CD14-positive monocyte (primary cell): ENCODE measurements at places on chromosomes 11 and 22. TPM values are rescaled to one million over a fixed set of nuclear protein-coding genes. Genes with fewer than 3 reads are reported as not detected.

- DNase-seq, result no peak
- H3K4me1 ChIP-seq, result peaks cover 36% of the 10 kb centered on the region
- no peaks in the 10 kb centered on the region for H3K27me3 ChIP-seq
- no peak overlapping the region for H3K4me3 ChIP-seq
- H3K27ac ChIP-seq, result peak overlapping the region; percentile 3
- no peaks in the 10 kb centered on the region for H3K36me3 ChIP-seq
These were observed 5.1 kb downstream of the PHF21A start for GRCh38 chr11:46116007-46116711.

- no peaks in the 10 kb centered on the region for H3K36me3 ChIP-seq
- DNase-seq, result no peak
- H3K27ac ChIP-seq, result no peak overlapping the region
These were observed 19.2 kb downstream of the ACO2 start for GRCh38 chr22:41488076-41488475.

GRCh38 chr22:49971232-49972162 is 10.9 kb downstream of the PIM3 start:
- peak overlapping the region; percentile 75 for H3K4me3 ChIP-seq
- peak; percentile 86 for DNase-seq
- H3K27ac ChIP-seq, result peak overlapping the region; percentile 87
- peaks cover 10% of the 10 kb centered on the region for H3K27me3 ChIP-seq
- H3K4me1 ChIP-seq, result peaks cover 42% of the 10 kb centered on the region

DNA sequence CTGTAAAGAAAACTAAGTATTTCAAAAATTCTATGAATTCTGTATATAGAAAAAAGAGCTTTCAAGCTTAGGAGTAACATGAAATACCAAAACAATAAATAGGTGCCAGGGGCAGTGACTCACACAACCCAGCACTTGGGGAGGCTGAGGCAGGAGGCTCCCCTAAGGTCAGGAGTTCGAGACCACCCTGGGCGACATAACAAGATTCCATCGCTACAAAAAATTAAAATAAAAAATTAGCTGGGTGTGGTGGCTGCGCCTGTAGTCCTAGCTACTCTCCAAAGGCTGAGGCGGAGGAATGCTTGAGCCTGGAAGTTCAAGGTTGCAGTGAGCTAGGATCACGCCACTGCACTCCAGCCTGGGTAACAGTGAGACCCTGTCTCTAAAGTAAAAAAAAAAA is 21.5 kb downstream of the ZNF280B start:
- H3K4me3 ChIP-seq, result no peak overlapping the region
- no peak for DNase-seq
- H3K27me3 ChIP-seq, result no peaks in the 10 kb centered on the region
- no peaks in the 10 kb centered on the region for H3K36me3 ChIP-seq
- H3K27ac ChIP-seq, result no peak overlapping the region
- no peaks in the 10 kb centered on the region for H3K4me1 ChIP-seq

DNA sequence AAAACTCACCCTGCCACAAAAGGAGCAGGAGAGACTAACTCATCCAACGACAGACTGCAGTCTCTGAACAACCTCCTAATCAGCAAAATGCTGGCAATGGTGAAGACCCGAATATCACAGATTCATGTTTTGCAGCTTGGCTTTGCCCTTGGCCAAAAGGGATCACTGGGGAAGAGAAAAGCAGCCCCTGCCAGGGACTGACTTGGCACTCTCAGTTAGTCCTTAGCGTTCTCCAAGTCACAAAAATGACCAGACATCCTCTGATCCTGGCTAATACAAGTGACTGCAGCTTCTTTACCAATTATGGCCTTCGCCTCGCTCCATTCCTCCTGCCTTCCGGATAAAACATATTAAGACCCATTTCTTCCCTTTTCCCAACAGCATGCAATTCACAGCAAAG is 22.4 kb upstream of the CHST1 start:
- H3K27ac ChIP-seq, result no peak overlapping the region
- H3K4me1 ChIP-seq, result no peaks in the 10 kb centered on the region
- H3K4me3 ChIP-seq, result no peak overlapping the region

DNA sequence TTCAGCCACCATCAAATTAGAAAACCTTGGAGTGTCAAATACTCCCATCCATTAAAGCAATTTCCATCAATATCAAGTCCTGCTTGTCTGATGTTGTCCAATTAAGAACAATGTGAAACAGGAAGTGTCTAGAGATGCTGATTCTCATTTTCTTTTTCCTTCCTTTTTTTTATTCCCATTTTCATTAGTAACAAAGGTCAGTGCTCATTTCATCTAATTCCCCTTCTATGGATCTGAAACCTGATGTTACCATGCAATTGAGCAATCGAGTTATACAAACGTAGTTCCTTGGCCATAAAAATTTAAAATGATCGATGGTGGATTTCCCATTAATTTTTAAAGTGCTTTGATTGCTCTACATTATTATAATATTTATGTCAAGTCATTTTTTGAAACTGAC is 330.6 kb upstream of the ZC3H12C start:
- no peaks in the 10 kb centered on the region for H3K36me3 ChIP-seq
- no peaks in the 10 kb centered on the region for H3K4me1 ChIP-seq
- H3K27me3 ChIP-seq, result no peaks in the 10 kb centered on the region
- no peak overlapping the region for H3K27ac ChIP-seq
- DNase-seq, result no peak

DNA sequence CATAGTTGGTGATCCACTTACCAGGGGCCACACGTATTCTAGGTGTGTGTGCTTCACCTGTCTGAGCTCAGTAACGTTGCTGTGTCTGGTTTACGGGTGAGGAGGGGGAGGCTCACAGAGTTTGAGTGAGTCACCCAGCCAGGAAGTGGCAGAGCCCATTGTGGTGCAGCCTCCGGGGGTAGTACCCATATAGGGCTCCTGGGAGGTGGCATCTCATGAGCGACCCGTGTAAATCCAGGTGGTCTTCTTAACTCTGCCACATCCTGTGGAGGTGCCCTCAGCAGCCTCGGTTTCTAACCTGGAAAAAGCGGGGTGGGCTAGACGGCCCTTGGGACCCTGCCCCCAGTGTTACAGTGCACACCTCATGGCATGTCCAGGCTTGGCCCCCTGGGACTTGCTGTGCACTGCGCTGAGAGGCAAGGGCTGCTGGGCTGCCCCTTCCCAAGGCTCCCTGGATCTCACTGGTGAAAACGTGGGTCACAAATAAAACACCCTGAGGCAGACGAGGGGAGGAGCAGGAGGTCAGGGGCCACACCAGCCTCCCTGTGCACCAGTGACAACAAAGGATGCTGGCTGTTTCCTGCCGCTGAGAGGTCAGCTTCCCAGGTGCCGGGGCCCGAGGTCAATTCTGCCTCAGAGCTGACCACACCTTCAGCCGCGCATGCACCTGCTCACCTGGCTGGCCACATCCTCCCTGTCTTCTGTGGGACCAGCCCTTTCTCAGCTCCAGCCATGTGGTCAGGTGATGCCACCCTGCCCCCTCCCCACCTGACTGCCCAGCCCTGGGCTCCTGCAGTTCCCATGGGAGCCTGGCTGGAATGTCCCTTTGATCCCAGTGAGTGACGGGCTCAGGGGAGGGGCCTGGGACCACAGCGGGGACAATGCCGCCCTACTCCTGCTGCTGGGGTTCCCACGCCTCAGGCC is 305.1 kb downstream of the CTTN start:
- no peaks in the 10 kb centered on the region for H3K4me1 ChIP-seq
- H3K27me3 ChIP-seq, result no peaks in the 10 kb centered on the region
- H3K36me3 ChIP-seq, result no peaks in the 10 kb centered on the region

DNA sequence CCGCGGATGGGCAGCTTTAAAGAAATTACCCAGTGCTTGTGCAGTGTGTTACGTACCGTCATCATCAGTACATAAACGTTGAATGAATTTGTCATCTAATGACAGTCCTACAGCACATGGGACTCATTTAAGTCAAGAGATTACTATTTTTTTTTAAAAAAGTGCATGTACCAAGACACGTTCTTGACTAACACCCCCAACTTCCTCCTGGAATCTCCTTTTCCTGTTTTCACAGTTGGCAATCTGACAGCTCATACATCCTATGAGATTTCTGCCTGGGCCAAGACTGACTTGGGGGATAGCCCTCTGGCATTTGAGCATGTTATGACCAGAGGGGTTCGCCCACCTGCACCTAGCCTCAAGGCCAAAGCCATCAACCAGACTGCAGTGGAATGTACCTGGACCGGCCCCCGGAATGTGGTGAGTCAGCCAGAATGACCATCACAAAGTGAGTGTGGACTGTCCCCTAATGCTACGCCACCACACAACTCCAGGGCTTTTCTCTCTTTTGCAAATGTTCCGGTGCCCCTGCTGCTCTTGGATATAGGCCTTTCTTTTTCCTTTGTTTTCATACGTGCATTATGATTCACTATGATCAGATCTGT is 162.0 kb upstream of the SORL1-AS1 start:
- H3K4me1 ChIP-seq, result no peaks in the 10 kb centered on the region
- no peak for DNase-seq
- no peak overlapping the region for H3K4me3 ChIP-seq

DNA sequence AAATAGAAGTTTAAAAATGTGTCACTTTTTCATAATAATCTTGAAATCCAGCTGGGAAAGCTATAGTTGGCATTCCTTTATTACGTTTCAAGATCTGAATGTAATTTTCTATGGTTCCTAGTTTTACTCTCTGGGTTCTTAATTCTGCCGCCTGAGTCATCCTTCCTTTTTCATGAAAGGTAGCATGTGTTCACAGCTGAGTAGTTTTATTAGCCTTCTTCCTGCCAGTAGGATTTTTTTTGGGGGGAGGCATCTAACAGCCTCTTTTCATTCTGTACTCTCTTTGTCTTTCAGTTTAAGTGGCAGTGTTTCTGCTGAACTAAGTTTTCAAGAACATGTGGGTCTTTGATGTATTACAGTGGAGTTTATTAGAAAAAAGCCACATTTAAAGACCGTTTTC is 36.5 kb downstream of the OR2AG2 start:
- peak overlapping the region; percentile 54 for H3K27ac ChIP-seq
- DNase-seq, result peak; percentile 48
- H3K4me3 ChIP-seq, result no peak overlapping the region
- H3K4me1 ChIP-seq, result peaks cover 21% of the 10 kb centered on the region

DNA sequence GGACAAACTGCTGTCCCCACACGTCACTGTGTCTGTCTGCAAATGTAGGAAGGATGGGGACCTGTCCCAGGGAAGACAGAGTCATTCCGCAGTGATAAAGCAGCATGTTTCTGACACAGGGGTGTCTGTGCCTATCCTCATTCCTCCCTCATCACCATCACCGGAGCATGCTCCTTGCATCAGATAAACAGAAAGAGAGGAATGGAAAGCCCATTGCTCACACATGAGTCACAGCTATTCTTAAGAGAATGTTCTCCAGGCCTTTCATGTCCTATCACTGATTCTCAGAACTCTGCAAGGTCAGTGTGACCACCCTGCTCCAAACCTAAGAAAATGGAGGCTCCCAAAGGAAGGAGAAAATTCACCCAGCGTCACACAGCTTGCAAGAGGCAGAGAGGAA is 38.9 kb downstream of the ZNF195 start:
- no peak overlapping the region for H3K4me3 ChIP-seq
- no peaks in the 10 kb centered on the region for H3K36me3 ChIP-seq
- no peak for DNase-seq
- peaks cover 6% of the 10 kb centered on the region for H3K27me3 ChIP-seq
- no peaks in the 10 kb centered on the region for H3K4me1 ChIP-seq

DNA sequence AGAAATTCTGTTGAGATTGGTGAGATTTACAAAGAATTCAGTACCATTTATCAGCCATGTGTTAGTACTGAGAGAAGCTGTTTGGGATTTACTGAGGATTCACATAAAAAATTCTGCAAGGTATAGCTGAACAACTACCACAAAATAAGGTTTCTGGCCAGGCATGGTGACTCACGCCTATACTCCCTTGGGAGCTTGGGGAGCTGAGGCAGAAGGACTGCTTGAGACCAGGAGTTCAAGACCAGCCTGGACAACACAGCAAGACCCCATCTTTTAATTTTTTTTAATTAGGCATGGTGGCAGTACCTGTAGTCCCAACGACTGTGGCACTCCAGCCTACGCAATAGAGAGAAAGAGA is 86.7 kb downstream of the SIK3 start:
- no peaks in the 10 kb centered on the region for H3K27me3 ChIP-seq
- no peak overlapping the region for H3K27ac ChIP-seq
- H3K4me1 ChIP-seq, result peaks cover 14% of the 10 kb centered on the region
- peaks cover 5% of the 10 kb centered on the region for H3K36me3 ChIP-seq
- H3K4me3 ChIP-seq, result no peak overlapping the region

DNA sequence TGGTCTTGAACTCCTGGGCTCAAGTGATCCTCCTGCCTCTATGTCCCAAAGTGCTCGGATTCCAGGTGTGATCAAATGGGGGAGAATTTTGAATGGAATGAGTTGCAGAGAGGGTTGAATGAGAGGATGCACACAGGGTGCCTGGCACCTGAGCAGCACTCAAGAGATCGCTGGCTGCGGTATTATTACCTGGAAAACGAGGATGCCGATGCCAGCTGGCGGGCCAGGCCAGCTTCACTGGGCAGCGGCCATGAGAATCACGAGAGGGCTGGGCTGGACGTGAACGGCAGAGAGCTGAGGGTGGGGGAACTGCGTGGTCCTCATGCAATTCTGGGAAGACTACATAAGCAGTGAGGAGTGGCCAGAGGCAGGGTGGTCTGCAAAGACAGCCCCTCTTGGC is 2.9 kb downstream of the MGAT3 start:
- H3K27ac ChIP-seq, result no peak overlapping the region
- peaks cover 40% of the 10 kb centered on the region for H3K27me3 ChIP-seq
- no peaks in the 10 kb centered on the region for H3K36me3 ChIP-seq
- H3K4me3 ChIP-seq, result no peak overlapping the region
- H3K4me1 ChIP-seq, result peaks cover 13% of the 10 kb centered on the region

DNA sequence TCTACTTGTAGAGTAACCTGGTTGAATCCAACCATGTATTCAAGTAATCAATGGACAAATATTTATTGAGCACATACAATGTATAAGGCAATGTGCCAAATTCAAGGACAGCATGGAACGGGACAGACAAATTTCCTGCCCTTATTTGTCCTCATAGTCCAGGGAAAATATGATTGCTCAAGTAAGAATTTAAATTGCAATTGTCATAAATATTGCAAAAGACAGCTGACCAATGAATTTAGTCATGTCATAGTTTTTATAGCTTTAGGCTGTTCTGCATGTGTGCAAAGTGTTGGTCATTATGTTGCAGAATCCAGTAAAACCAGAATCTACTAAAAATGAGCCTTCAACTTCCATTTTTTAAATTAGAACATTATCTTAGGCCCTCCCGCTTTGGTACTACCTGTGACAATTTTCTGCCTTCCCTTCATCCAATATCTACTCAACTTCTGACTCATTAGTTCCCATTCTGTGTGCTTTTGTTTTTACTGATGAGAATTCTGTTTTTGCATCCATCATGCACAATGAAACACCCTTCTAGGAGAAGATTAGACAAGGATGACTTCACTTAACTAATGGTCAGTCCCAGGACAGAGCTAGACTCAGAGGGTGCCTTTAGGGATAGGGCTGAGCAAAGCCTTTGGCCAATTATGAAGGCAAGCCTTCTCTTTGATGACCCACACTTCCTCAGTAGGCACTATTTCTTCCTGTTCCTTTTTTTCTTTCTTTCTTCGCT is 45.8 kb upstream of the FIBIN start:
- no peak for DNase-seq
- no peaks in the 10 kb centered on the region for H3K4me1 ChIP-seq
- H3K36me3 ChIP-seq, result no peaks in the 10 kb centered on the region
- no peak overlapping the region for H3K27ac ChIP-seq
- H3K27me3 ChIP-seq, result no peaks in the 10 kb centered on the region

The SLCO2B1 gene
- 0.13 TPM for polyA plus RNA-seq

The POGLUT3 gene
- 1.2 TPM for polyA plus RNA-seq

The NXPE2 gene
- polyA plus RNA-seq, result not detected in 2 replicates

The ANKK1 gene
- polyA plus RNA-seq, result 0.07 TPM
